Brain pericyte (primary cell): ENCODE measurements at places on chromosomes 1 and 21.

DNA sequence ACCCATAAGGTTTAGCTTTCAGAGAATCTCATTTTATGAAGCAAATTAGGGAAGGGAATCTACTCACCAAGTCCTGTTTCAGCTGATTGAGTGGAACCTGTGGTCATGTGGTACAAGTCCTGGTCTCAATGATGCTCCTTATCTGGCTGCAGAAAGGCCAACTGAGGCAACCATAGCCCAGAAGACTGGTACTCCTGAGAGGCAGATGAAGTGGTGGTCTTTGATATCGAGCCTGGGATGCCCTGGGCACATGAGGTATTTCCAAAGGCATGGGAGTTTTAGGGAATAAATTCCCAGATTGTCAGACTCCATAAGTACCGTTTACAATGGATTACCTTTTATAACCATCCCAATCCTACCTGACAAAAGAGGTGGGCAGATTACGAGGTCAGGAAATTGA, 3.3 kb downstream of the MX1 start:
- DNase-seq: no peak

GRCh38 chr21:36171336-36171735, 14.7 kb downstream of the DOP1B start:
- DNase-seq: no peak

- no peak for DNase-seq
Measured at GRCh38 chr21:24197132-24197643, 1410.1 kb downstream of the MRPL39 start.

- no peak for DNase-seq
Measured at GRCh38 chr1:26049531-26050247, 3.8 kb upstream of the SLC30A2 start.

- DNase-seq: no peak
Measured at GRCh38 chr1:75725266-75725665, 757 bp downstream of the ACADM start.

- DNase-seq: no peak
Measured at GRCh38 chr1:211483896-211484612, 7.9 kb downstream of the RD3 start.

DNA sequence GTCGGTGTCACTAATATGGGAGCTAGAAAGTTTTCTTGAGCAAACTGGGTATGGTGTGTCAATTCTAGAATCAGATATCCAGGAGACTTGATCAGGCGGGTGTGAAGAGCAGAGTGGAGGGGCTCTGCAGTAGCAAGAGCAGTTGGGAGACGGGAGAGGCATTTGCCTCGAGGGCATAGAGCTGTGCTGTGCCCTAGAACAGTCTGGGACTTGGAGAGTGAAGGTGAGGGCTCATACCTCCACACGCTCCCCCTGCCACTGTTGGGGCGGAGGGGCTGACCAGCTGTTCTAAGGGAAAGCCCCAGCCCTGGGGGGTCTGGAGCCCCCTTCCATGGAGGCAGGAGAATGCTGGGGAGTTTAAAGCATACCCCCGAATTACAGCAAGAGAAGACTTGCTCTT, 33.8 kb downstream of the SIM2 start:
- DNase-seq: no peak

DNA sequence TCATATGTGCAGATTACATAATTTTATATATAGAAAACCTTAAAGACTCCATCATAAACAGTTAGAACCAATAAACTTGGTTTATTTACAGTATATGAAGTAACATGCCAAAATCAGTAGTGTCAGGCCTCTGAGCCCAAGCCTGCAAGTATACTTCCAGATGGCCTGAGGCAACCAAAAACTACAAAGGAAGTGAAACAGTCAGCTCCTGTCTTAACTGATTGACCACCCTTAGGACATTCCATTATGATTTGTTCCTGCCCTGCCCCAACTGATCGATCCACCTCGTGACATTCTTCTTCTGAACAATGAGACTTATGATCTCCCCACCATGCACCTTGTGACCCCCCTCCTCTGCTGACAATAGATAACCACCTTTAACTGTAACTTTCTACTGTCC, 630.3 kb downstream of the AMY1C start:
- no peak for DNase-seq

- no peak for DNase-seq
Measured at GRCh38 chr1:185971688-185972087, 237.5 kb downstream of the HMCN1 start.

DNA sequence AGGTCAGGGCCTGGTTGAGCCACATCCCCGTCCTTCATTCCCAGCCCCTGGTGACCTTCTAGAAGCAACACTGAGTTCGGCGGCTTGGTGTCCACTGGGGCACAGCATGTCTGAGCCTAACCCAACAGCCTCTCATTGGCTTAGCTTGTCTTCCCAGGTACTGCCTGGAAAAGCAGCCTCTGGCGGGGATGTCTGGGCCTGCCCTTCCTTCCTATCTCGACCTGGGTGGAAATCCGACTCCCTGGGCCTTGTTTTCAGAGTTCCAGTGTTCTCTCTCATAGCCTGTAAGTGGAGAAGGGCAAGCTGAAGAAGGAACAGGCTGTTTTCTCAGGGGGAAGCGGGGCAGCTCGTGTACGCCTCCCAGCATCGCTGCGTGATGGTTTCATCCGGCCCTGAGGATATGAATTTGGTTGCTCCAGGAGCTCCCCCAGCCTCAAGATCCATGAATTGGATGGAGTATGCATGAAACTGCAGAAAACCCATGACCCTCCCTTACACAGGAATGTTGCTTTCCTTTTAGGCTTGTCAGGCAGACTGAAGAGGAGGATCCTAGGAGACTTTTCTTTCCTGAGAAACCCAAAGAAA, 116.5 kb upstream of the IRF2BP2 start:
- no peak for DNase-seq

DNA sequence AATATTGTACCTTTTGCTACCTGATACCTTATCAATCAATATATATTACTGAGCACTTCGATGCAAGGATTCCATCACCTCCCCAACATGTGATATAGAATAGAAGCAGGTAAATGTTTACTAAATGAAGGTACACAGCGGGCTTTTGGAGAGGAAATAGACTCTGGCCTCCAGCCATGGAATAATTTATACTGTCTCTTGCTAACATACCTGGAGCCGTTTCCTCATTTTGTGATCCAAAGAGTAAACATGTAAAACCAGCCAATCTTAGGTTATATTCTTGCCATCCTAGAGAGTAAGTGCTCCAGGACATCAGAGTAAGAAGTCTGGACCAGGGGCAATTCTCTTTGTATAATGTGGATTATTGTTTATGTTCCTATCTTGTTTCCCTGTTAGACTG, 39.4 kb downstream of the NDUFS5 start:
- DNase-seq: no peak

GRCh38 chr21:23817337-23817736, 1789.9 kb downstream of the MRPL39 start:
- no peak for DNase-seq

- no peak for DNase-seq
Measured at GRCh38 chr1:225670806-225671733, 18.1 kb upstream of the ENAH start.

GRCh38 chr1:81802457-81802706, 1.6 kb downstream of the ADGRL2 start:
- DNase-seq: no peak

DNA sequence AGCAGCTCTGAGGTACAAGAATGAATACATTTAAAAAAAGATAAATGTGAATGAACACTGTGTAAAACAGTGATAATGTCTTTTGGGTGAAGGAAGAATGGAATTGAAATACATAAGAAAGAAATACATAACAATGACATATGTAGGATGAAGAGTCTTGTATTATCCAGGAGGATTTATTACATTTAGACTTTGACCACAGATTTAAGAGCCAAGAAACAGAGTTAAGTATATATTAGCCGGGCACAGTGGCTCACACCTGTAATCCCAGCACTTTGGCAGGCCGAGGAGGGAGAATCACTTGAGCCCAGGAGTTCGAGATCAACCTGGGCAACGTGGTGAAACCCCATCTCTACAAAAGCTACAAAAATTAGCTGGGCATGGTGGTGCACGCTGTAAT, 79.7 kb downstream of the SCCPDH start:
- DNase-seq: no peak

- DNase-seq: no peak
Measured at GRCh38 chr21:16624479-16625118, 888.2 kb upstream of the CXADR start.

- DNase-seq: no peak
Measured at GRCh38 chr1:21189906-21190500, 13.3 kb upstream of the EIF4G3 start.

- DNase-seq: no peak
Measured at GRCh38 chr1:24709791-24710441, 35.3 kb upstream of the CLIC4 start.

- no peak for DNase-seq
Measured at GRCh38 chr1:236287757-236288619, 6.2 kb upstream of the ERO1B start.

DNA sequence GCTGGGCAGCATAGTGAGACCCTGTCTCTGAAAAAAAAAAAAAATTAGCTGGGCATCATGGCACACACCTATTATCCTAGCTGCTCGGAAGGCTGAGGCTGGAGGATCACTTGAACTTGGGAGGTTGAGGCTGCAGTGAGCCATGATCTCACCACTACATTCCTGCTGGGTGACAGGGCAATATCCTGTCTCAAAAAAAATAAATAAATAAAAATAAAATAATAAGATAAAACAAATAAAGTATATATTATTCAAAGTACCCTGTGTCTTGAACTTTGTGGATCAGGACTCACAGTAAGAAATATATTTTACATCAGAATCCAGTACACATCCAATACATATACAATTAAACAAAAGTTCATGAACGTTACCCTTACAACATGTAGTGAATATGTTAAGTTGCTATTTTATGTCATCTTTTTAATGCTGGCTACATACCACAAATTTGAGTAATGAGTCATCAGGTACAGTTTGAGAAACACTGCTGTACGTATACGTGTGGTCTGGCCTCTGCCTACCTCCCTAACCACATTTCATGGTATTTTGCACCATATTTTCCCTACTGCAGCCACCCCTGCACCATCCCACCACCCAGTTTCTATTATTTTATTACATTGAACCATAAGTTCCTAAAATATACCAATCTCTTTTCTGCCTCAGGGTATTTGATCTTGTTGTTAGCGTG, 4.4 kb downstream of the NME7 start:
- DNase-seq: no peak

DNA sequence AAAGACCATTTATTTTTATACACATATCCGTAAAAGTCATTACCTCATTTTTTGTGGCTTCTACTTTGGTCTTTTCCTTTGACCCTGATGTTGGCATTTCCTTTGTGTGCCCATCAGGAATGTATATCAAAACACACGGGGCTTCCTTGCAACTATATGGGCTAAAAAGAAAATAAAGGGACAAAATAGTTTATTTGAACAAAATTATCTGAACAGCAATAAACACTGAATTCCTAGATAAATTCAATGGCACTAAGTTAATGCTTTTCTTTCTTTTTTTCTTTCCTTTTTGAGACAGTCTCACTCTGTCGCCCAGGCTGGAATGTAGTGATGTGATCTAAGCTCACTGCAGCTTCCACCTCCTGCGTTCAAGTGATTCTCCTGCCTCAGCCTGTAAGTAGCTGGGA, 45.2 kb downstream of the EPRS1 start:
- DNase-seq: no peak

- no peak for DNase-seq
Measured at GRCh38 chr1:27906759-27907158, 28.0 kb upstream of the SMPDL3B start.

- DNase-seq: no peak
Measured at GRCh38 chr1:4047666-4048065, 147.6 kb upstream of the C1orf174 start.

DNA sequence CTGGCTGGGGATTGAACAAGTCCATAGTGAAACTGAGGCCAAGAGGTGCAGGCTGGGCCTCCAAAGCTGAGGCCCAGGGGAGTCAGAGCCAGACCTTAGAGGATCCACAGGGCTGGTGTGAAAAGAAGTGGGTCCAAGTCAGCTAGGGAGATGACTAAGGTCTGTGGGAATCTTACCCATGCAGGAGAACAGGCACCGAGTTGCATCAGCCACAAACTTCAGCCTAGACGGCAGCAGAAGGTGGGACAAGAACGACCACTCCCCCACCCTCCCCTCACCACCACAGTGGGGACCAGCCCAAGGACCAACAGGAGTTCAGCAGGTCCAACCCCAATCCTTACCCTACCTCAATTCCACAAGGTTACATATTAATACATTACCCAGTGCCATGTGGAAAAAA, 282.3 kb downstream of the TTLL7 start:
- no peak for DNase-seq

DNA sequence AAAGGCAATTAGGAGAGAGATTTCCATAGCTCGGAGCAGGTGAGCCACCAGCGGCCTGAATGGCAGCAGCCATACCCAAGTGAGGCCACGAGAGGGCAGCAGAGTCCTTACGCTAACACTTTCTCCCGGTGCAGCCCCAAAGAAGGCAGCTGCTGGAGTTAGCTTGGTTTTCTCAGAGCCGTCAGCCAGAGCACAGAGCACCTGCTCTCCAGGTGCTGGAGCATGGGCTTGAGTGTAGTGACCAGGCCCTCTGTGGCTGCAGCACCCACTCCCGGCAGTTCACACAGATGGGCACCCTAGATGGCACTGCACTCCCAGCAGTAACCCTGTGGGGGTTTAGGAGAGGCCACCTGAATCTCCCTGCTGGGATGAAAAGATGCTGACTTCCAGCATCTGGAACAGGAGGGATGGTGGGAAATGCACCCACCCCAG, 45.8 kb downstream of the TMCC2 start:
- DNase-seq: no peak

DNA sequence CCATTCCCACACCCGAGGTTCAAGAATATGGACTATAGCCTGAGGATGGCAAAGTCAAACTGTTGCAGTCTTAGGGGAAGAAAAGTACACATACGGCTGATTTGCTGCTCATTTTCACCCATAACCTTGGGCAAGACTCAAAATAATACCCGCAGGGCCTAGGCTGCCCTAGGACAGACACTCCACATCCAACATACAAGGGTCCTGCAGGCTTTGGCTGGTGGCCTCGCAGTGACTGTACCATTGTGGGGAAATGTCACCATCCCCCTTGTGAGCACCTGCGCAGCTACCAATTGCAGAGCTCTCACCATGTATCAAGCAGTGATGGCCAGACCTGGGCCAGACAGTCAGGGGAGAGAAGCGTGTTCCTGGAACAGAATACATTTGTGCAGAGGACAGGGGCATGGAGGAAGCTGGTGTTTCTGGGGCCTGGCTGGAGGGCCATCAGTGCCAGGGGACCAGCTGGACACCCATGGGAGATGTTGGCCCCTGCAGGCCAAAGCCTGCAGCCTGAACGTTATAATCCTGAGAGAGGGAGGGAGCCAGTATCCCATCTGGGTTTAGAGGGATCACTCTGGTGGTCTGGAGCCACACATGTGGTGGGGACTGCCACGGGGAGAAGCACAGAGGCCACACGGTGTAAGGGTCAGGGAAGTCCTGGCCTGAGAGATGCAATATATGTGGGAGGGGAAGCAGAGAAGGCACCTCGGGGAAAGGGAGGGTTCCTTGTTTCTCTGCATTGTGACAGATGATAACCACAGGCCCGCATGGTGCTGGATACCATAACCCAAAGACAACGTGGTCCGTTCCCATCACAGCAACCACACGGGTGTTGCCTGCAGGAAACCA, 101.2 kb downstream of the GLIS1 start:
- no peak for DNase-seq

GRCh38 chr1:224615861-224616755, at the start of gene CNIH3:
Gene CNIH3, plus strand, starts transcription at chr1:224616317. Its CDS starts 858 bp downstream, at chr1:224617175.
- DNase-seq: no peak
